NAMALWA (cell line): ENCODE measurements at places on chromosomes 3 and 15.
A peak's percentile ranks its signal among the peaks of the same experiment; 100 is the strongest.

DNA sequence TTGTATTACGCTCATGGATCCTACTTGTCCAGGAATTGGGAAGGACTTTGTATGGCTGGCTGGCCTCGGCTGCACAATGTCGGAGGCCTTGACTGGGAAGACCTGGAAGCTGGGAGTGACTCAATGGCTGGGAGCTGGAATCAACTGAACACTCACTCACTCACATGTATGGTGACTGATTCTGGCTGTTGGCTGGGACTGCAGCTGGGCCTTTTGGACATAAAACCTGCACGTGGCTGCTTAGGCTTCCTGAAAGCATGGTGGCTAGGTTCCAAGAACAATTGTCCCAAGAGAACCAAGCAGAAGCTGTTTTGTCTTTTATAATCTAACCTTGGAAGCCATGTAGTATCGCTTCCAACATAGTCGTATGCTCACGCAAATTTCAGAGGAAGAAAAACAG lies 38.0 kb upstream of the CMTM8 start:
- DNase-seq = no peak

GRCh38 chr15:69015591-69015990 lies 1.1 kb downstream of the NOX5 start:
- no peak for DNase-seq

GRCh38 chr3:3191675-3192285 lies 12.3 kb upstream of the CRBN start:
- DNase-seq = no peak

- DNase-seq = no peak
Observed at GRCh38 chr3:144415492-144415891, 443.9 kb downstream of the DIPK2A start.

- no peak for DNase-seq
Observed at GRCh38 chr15:79601405-79602086, 169.4 kb downstream of the MINAR1 start.

GRCh38 chr15:90191794-90192509 lies 9.2 kb upstream of the SEMA4B start:
- DNase-seq = peak; percentile 93

DNA sequence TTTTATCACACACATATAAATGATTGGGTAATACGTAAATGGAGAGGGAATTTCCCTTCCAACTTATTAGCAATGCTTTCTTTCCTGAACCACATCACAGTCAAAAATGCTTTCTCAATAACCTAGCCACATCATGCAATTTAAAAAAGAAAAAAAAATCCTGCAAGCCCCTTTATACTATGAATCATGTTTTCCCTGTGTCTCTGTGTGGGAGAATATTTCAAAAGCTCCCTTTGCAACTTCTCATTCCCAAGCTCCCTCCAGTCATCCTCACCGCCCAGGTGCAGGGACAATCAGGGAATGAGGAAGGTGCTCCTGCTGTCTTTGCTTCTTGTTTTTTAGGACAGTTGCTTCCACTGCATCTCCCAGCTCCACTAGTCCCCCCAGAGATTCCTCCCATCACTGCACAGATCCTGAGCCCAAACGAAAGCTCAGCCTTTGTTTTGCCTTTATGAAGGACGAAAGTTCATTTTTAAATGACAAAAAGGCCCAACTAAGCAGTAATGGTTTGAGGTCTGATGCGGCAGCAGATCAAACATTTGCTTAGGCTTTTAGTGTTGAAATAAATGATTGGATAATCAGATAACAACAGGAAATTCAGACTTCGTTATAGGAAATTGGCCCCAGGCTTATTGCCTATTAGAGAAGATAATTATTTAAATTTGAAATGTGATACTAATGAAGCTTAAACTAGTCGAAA lies 47.8 kb upstream of the ADGRG7 start:
- DNase-seq = no peak

GRCh38 chr3:69890691-69891090 lies 108.8 kb upstream of the SAMMSON start:
- no peak for DNase-seq

GRCh38 chr3:18556001-18556408 lies 130.9 kb upstream of the SATB1 start:
- no peak for DNase-seq

DNA sequence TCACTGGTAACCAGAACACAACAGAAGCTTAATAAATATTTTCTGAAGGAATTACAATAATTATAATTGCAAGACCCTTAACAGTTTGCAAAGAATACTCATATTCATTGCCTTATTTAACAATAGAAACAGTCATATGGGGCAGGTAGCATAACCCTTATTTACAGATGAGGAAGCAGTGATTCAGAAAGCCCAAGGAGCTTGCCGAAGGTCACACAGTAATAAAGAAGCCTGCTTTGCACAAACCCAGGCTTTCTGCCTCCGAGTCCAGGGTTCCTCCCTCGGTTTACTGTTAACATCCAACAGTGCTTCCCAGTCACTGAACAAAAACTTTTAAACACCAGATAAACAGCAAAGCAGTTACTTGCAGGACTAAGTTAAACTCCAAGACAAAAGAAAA lies 35.3 kb downstream of the SRGAP3 start:
- DNase-seq = no peak

DNA sequence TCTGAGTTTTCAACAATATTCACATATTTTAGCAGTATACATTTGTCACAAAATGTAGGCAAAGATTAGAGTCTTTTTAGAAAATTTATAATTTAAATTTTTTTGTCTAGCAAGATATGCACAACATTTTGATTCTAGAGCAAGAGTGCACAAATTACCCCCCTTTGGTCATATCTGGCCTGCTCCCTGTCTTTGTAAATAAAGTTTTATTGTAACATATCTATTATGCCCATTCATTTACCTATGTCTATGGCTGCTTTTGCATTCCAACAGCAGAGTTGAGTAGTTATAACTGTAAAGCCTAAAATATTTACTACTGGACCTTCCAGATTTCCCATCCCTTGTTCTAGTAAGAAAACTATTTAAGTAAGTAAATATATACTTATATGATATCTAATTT lies 430.7 kb downstream of the EDEM1 start:
- no peak for DNase-seq

DNA sequence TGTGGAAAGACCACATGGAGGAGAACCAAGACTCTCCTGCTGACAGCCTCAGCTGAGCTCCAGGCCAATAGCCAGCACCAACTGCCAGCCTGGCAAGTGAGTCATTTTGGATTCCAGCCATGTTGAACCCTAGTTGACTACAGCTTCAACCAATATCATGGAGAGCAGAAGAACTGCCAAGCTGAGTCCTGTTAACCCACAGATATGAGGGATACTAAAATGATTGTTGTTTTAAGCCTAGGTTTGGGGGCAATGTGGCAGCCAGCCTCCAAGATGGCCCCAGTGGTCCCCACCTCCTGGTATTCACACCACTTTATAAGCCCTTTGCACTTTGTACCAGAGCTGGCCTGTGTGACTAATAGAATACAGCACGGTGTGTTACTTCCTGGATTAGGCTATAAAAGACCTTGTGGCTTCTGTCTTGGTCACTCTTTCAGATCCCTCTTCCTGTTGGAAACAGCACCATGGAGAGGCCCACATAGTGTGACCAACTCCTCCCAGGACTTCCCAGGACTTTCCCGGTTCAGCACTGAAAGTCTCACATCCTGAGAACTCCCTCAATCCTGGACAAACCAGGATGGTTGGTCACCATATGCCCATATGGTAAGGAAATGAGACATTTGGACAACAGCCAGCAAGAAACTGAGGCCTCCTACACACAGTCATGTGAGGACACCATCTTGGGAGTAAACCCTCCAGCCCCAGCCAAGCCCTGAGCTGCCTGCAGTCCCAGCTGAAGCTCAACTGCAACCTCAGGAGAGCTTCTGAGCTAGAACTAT lies 32.4 kb upstream of the CDV3 start:
- no peak for DNase-seq

DNA sequence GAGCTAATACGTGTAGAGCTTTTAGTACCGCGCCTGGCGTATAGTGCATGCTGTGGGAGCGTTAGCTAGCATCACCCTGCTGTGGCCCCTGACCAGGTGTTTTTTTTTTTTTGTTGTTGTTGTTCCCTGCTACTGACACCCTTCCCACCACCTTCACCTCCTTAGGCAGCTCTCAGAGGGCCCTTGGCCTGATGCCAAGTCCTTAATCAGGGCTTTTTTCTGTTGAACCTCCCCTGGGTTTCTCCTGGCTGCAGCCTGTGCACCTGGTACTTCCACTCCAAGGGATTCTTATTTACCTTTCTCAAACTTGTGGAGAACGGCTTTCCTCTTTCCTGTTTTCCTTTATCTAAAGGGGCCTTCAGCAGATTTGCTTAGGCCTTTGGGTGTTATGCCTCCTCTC lies 53.3 kb downstream of the SLC7A14 start:
- no peak for DNase-seq

- DNase-seq = no peak
Observed at GRCh38 chr3:169342652-169343505, 320.6 kb downstream of the MECOM start.

GRCh38 chr3:171874251-171874681 lies 31.1 kb downstream of the TMEM212 start:
- DNase-seq = no peak

GRCh38 chr3:11350374-11350773 lies 78.2 kb downstream of the ATG7 start:
- DNase-seq = no peak

DNA sequence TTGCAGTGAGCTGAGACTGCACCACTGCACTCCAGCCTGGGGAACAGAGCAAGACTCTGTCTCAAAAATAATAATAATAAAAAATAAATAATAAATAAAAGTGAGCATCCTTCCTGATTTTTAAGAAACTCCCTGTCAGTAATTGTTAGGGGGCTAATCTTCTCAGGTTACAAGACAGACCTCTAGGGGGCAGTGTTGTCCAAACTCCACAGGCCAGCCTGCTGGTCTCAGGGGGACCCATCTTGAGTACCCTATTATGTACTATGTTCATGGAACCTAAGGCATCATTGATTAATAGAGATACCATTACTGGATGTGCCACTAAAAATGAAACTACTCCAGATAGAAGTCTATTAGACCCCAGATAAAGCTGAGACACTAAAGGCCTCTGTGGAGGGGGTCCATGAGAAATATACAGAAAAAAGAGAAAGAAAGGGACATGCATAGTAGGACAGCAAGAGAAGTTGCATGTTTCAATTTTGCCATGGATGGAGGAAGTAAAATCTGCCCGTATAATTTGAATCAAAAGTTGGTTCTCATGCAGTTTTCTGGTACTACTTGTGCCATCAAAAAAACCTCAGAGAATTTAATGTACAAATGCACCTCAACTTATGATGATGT lies 85.5 kb upstream of the CDV3 start:
- DNase-seq = peak; percentile 44

DNA sequence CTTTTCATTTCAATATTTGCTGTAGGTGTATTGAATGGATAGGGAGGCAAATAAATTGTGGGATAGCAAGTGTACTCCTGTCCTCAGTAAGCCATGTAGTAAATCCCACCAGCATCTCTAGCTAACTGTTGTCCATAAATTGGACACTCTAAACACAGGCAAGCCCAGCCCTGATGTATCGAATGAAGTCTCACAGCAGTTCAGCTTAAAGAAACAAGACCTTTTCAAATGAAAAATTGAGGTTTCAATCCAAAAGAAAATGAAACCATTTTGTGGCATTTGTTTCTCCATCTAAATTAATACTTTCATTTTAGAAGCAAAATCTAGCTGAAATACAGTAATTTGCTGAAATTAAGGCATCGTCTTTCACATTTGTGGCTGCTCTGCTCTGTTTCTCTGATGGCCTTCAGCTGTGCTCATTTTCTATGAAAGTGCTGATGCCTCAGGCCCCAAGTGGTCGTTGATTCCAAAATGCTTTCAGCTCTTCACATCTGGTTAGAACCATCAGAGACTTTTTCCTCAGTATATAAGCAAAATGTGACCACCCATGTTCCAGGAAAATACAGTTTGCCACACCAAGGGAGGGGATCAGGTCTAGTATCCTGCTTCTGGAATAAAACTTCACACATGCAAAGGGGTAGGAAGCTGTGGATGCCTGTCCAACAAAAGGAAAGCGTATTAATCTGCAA lies 245.0 kb downstream of the ZMAT3 start:
- no peak for DNase-seq

DNA sequence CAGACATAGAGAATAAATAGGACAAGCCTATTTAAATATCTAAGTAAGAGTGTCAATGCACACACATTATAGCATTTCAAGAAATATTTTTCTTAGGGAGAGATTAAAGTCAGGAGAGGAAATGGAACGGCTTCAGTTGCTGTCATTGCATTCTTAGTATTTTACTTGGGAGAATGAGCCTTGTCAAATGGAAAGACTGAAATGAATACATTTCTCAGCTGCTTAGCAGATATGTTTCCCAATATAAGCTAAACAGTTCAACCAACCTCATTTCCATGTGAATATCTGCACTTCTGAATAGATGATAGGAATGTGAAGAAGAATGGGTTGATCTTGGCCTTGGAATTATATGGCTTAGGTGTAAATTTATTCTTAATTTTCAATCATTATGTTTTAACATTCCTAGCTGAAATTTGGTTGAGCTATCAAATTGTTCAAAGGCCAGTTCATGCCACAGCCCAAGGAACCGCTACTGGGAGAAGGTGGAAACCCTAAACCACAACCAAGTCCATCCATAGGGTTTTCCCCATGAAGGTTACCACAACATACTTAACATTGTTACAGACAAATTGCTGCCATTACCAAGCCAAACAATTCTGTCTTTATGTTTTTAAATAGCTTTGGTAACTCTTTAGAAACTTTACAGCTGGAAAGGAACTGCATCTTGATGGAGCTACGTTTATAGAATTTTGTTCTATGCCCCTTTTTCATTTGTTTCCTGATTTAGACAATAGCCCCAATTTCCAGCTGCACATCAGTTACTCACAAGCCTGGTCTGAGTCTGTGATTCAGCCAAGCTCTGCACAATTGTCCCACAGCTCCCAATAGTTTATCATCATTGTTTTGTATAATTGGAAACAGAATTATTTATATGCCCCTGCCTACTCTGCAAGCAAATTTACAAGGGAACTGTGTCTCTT lies 459.6 kb downstream of the MECOM start:
- no peak for DNase-seq

- no peak for DNase-seq
Observed at GRCh38 chr3:78519281-78519680, 1248.5 kb downstream of the ROBO1 start.

GRCh38 chr15:44566155-44566540 lies 29.2 kb downstream of the EIF3J start:
- no peak for DNase-seq

- DNase-seq = no peak
Observed at GRCh38 chr3:152737021-152737908, 97.7 kb upstream of the P2RY1 start.

- DNase-seq = no peak
Observed at GRCh38 chr15:59491062-59491461, 53.1 kb downstream of the FAM81A start.

GRCh38 chr3:7973006-7973405 lies 528.6 kb upstream of the LMCD1 start:
- no peak for DNase-seq

GRCh38 chr3:57019057-57019456 lies 41.4 kb upstream of the SPATA12 start:
- no peak for DNase-seq

DNA sequence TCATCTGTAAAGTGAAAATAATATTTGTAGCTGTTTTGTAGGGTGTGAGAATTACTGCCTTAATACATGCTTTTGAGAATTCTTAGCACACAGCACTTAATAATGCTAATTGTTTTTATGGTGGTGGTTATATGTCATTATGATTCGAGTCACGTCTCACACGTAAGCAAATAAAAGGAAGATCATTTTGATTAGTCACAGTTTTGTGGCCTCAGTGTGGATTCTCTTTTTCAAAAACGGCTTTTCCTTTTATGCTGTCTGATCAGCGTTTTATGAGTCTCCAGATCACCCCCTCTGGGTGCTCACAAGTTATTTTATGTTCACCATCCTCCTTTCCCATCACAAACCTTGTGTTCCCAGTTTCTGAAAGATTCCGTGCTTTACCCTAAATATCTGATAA lies 255.6 kb upstream of the CNTN4 start:
- no peak for DNase-seq
